ENCODE measurements at places on chromosomes 16 and 17.

DNA sequence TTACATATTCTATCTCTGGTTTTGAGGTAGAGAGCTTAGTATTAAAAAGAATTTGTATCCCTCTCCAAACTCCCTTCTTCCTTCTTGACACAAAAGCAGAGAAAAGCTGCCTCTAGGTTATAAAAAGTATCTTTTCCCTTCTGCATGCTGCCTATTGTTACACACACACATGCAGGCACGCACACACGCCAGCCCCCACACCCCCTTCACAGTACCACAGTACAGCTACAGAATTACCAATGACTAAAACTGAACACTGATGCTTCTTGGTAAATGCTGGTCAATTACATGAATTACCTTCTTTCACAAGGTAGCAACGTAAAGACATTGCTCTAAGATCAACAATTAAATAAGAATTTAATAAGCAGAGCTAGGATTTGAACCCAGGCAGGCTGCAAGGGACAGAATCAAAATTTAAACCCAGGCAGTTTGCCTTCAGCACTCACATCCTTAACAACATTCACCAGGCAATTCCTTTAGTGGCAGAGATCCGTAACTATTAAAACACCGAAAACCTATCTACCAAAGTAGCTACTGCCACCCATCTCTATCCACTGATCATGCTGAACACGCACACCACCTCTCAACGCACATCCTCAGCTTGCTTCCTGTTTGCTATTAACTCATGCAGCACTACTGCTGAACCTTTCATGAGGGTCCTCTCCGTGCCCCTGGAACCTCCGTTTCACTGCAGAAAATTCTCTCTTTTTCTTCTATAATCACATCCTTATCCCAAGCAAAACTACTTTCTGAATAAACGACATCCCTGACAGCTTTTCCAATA, 37.8 kb downstream of the YWHAE start:
- no peak for DNase-seq

- DNase-seq = no peak
Observed at GRCh38 chr16:31476303-31477219, 4.6 kb downstream of the TGFB1I1 start.

DNA sequence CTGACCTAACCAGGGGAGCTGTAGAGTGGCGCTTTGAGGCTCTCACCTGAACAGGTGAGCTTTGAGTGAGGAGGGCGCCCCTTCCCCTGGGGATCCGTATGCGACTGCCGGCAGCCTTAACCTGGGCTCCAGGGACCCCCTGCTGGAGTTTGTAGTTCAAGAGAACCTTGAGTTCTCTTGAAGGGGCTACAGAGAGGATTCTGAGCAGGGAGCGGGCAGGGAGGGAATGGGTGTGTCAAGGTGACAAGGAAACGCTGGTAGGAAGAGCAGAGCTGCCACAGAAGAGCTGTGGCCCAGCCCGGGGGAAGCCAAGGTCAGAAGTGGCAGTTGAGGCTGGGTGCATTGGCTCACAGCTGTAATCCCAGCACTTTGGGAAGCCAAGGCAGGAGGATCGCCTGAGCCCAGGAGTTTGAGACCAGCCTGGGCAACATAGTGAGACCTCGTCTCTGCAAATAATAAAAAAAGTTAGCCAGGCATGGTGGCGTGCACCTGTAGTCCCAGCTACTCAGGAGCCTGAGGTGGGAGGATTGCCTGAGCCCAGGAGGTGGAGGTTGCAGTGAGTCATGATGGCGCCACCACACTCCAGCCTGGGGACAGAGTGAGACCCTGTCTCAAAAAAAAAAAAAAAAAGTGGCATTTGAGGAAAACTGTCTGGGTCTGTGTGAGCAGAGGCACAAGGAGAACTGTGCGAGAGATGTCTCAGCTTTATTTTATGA, 1.2 kb downstream of the LLGL2 start:
- DNase-seq = no peak

GRCh38 chr16:86251682-86252081, 258.6 kb upstream of the FOXF1 start:
- DNase-seq = no peak

DNA sequence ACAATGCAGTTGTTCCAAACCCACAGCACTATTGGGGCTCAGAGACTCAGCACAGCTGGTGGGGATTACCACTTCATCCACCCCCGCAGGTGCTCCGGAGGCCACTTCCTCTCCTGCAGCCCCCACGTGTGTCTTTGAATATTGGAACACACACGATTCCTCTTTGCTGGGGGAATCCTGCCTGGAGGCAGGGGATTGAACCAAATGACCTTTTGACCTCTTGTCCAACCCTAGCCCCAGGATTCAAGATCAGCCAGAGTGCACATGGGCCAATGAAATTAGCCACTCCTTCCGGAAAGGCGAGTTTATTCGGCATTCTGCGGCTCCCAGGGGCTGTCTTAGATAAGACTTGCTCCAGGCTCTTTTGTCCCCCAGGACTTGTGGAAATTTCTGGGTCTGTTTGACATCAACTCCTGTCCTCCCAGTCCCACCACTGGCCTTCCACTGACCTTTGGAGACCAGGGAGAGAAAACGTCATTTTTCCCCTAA, 350.2 kb downstream of the FOXL1 start:
- DNase-seq = no peak

- no peak for DNase-seq
Observed at GRCh38 chr17:5560361-5560988, 23.8 kb downstream of the NLRP1 start.

- DNase-seq = no peak
Observed at GRCh38 chr16:53745753-53746266, 41.9 kb downstream of the FTO start.

DNA sequence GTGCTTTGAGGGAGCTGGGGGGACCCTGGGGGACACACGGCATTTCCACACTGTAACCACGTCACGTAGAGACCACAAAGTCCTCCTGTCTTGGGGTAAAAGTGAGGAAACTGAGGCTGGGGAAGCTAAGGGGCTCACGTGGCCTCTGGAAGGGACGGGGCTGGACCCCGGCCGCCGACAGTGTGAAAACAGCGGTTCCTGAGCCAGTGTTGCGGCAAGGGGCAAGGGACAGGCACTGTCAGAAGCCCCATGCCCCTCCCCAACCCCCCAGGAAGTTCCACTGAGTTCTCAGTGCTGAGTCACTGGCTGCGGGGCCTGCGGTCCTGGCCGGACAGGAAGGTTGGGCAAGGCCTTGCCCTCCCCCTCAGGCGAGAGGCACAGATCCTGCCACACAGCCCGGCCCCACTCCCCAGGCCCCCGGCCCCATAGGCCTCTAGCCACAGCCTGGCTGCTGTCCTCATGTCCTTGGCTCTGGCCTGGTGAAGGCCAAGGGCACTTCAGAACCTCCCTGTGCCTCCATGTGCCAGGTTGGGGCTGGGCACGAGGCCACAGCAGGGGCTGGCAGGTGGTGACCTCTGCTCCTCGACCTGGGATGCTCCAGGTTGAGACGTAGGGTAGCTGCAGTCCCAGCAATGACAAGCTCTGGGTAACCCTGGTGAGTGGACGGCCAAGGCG, 5.0 kb upstream of the CCDC57 start:
- no peak for DNase-seq

GRCh38 chr16:1278477-1278876, 22.6 kb downstream of the TPSD1 start:
- no peak for DNase-seq
